ENCODE measurements at places on chromosomes 6 and 20.

DNA sequence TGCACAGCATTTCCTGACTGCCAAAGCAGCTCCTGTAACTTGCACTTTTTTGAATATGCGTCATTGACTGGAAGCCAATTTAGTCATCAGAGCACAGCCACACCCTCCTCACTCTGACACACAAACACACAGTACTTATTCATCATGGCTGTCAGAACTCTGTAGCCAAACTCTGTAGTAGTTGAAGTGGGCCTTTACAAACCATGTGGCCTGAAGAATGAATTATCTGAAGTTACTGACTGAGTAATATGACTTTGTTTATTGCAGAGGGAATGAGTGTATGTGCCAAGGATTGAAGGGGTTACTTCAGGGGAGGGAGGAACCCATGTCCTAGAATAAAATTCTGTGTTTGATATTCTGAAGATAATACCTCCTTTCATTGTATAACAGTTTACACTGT lies 102.7 kb downstream of the FIG4 start:
- no peak for DNase-seq

GRCh38 chr6:141024526-141024925 lies 1108.2 kb upstream of the GJE1 start:
- no peak for DNase-seq

DNA sequence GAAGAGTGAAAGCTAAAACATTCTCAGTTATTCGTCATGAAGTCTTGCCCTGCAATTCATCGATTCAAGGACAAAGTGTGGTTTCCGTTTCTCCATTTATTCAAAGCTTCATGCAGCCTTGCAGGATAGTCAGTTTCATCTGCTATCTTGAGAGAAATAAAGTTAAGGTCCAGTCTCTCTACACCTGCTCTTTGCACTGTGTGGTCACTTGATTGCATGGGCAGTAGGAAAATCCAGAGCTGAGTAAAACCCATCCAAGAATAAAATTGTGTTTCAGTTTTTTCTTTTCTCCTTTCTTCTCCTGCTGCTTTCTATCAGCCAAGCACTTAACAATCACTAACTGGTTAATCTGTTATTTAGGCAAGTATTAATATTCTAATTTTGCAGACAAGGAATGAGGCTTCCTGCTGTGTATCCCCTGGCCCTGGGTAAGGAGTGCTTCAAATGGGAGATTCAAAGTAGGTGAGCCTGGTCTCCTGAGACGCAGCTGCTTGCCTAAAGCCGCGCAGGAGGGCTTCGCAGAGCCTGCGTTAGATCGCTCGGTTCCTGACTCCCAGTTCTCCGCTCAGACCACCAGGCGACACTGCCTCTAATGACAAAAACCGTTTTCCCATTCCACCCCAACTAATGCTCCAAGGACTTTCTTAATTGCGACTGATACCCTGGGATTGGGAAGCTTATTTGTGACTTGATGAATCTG lies 808.3 kb downstream of the TFAP2A start:
- no peak for DNase-seq

DNA sequence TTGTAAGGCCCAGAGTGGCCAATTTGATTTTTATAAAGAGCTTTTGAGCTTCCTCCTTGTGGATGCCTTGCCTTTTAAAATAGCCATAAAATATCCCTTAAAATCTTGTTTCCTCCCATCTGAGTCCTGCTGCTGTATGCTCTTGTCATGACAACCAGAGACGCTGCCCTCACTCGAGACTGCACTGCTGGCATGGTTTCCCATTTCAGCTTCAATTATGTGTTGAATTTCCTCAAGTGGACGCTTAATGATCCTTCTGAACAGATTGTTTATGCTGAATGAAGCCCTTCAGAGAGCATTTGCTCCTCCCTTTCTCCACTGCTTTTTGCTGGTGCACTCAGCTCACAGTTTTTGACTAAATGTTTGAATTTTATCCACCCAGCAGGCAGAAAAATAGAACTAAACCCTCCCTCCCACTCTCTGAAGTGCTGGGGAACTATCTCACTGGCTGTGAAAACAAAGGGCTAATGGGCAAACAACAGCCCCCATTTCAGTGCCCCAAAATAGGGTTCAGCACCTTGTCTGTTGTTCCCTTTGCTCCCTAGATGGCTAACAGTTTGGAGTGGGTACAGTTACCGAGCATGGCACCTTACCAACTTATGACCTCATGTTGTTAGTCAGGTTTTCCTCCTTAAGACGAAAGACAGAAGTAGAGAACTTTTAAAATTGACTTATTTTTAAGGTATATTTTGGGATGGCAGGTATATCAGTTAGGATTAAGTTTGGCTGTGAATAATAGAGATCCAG lies 45.5 kb upstream of the RNF8 start:
- DNase-seq, result no peak

DNA sequence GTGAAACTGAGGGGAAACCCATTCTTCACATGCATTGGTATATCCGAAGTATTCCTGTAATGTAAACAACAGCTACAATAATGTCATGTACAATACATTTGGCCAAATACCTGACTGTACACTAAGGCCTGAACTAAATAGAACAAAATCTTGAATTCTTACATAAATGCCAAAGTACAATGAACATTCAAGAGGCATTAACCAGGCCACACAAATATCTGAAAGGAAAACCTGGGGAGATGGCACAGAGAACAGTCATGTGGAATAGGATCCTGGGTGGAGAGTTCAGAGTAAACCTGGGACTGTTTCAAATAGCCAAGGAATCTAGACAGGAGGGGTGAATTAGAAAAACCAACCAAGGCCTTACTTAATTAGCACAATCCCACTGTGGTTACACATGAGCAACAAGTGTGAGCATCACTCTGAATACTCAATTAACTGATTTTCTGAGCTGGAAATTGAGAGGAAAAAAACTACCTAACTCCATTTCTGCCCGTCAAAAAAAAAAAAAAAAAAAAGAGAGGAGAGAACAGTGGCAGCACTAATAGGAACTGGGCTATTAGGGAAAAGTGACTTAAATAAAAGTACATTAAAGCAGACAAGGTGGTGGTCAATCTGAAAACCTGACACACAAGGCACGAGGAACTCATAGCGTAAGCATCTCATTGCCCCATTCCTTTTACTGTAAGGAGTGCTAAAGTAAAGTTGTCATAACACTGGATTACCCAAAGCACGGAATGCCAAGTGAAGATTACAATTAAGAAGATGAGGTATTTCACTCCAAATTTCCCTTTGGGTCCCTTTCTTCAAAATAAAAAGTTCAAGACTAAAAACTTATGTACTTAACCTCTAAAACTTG lies 10.9 kb downstream of the SNX5 start:
- DNase-seq, result no peak

- no peak for DNase-seq
Measured at GRCh38 chr20:62959998-62960436, 7.5 kb downstream of the SLC17A9 start.

DNA sequence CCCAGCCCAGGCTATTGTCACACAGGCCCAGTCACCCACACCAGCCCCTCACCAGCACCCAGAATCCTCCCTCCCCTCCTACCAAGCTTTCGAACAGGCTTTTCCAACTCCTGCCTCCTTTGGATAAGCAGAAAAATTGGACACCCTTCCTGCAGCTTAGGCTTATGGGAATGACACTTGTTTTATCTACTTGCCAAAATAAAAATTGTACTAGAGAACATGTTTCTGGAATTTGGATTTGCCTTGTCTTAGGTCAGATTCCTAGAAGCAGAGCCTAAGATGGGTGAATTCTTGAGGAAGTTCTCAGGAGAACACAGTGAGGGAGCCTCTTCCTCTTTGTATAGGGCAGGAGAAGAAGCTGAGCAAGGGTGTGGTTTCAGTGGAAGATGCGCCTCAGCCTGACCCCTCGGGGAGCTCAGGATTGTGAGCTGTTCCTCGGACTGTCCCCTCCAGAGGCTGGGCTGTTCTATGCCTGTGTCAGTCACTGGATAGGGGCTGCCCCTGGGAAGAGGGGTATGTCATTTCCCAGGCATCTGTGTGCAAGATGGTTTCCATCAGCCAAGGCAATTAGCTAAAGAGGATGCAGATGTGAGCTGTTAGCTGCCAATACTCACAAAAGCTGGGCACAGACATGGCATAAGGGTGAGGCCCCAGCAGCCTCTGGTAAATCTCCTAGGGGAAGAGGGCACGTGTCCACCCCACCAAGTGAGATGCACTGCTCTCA lies 33.9 kb downstream of the ITPR3 start:
- DNase-seq, result no peak

GRCh38 chr20:62287129-62287528 lies 15.7 kb upstream of the ADRM1 start:
- DNase-seq, result no peak

- no peak for DNase-seq
Measured at GRCh38 chr6:27477318-27478013, 4.6 kb upstream of the ZNF184 start.

- DNase-seq, result no peak
Measured at GRCh38 chr6:100482698-100483097, 18.0 kb upstream of the SIM1 start.

DNA sequence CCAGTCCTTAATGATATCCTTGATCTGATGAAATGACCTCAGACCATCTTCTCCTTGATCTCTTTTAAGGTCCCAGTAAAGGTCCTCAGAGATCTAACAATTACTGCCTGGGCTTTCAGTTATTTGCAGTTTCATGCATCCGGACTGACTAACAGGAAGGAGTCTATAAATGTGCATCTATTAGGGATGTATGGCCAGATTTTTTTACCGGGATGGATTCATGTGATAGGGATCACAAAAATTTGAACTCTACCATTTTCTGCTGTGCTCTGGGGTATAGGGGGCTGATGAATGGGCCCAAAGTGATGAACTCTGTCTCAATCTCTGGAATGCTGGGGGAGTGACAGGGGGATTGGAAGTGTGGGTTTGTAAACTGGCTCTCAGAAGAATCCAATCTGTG lies 36.2 kb upstream of the SCUBE3 start:
- no peak for DNase-seq

- no peak for DNase-seq
Measured at GRCh38 chr6:9057937-9058336, 622.6 kb upstream of the SLC35B3 start.

DNA sequence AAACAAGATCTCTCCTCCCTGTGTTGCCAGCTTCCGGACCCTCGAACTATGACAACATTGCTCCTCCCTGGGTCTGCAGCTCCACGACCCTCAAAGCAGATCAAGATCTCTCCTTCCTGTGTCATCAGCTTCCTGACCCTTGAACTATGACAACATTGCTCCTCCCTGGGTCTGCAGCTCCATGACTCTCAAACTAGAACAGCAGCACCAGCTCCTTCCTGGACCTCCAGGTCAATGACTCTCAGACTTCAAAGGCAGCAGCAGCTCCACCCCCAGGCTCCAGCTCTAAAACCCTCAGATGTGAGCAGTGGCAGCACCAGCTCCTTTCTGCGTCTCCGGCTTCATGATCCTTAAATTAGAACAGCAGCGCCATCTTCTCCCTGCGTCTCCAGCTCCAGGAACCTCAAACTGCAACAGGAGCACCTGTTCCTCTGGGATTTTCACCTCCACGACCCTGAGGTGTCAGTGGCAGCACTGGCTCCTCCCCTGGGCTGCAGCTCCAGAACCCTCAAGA lies 341.0 kb upstream of the SULF2 start:
- DNase-seq, result no peak

- no peak for DNase-seq
Measured at GRCh38 chr20:64026-64603, 23.4 kb upstream of the DEFB125 start.

DNA sequence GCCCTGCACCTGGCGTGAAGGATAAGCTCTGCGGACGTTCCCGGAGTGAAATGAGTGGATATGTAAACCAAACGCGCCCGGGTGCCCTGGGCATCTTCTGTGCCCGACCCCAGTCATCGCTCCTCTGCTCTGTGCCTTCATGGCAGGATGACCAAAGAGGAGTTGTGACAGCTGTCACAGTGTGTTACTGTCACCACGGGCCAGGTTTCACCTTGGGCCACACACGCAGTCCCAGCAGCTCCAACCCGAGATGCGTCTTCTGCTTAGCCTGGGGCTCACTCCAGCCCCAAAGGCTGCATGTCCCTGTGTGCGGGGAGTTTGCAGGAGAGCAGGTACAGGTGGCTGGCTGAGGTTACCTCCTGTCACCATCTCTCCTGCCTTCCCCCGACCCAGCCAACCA lies 311.6 kb downstream of the BMP7 start:
- no peak for DNase-seq

Data from GM06990 (cell line).